Stimulated activated effector memory CD8-positive, alpha-beta T cell treated with anti-CD3 and anti-CD28 coated beads, Interleukin-12 subunit alpha, Interleukin-12 subunit beta, amount 100 ng/mL, for 72 hours (primary cell): ENCODE measurements at places on chromosomes 5 and 9.

DNA sequence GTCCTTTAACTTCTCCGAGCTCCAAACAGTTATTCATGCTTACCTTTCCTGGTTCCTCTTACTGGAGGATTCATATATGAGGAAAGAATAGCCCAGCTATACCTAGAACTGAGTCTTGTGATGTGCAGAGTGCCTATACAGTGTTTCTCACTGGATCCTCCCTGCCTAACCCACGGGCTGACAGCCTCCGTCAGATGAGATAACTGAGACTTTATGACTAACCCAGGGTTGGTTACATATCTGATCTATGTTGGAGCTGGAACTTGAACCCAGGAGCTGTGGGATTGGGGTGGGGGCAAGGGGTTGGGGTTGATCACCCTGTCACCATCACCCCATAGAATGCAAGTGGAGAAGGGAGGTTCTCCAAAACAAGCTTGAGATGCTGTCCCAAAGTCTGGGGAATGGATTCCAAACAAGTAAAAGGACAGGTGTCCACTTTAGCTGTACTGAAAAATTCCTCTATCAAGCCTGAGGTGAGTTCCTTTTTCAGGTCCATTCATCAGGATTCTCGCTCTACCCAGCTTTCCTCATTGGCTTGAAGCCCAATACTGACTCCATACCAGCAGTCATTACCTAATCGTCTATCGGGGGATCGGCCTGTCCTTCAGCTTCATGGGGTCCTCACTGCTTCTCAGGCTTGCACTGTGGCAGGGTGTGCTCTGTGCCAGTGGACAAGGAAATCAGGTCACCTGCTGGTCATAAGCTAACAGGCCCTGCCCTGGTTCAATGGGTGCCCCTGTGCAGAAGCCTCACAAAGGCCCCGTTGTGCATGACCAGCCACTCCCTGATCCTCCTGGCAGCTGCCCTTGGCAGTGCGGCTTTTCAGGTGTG, 100.6 kb downstream of the ARHGAP26 start:
- DNase-seq: no peak

GRCh38 chr5:43232943-43233833, 41.2 kb downstream of the NIM1K start:
- no peak for DNase-seq

DNA sequence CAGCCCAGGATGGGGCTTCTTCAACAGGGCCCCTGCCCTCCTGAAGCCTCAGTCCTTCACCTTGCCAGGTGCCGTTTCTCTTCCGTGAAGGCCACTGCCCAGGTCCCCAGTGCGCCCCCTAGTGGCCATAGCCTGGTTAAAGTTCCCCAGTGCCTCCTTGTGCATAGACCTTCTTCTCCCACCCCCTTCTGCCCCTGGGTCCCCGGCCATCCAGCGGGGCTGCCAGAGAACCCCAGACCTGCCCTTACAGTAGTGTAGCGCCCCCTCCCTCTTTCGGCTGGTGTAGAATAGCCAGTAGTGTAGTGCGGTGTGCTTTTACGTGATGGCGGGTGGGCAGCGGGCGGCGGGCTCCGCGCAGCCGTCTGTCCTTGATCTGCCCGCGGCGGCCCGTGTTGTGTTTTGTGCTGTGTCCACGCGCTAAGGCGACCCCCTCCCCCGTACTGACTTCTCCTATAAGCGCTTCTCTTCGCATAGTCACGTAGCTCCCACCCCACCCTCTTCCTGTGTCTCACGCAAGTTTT, 23.6 kb downstream of the PCDHGC5 start:
- peak; percentile 86 for DNase-seq

- DNase-seq: no peak
Measured at GRCh38 chr9:122402403-122402871, 31.6 kb downstream of the PTGS1 start.

DNA sequence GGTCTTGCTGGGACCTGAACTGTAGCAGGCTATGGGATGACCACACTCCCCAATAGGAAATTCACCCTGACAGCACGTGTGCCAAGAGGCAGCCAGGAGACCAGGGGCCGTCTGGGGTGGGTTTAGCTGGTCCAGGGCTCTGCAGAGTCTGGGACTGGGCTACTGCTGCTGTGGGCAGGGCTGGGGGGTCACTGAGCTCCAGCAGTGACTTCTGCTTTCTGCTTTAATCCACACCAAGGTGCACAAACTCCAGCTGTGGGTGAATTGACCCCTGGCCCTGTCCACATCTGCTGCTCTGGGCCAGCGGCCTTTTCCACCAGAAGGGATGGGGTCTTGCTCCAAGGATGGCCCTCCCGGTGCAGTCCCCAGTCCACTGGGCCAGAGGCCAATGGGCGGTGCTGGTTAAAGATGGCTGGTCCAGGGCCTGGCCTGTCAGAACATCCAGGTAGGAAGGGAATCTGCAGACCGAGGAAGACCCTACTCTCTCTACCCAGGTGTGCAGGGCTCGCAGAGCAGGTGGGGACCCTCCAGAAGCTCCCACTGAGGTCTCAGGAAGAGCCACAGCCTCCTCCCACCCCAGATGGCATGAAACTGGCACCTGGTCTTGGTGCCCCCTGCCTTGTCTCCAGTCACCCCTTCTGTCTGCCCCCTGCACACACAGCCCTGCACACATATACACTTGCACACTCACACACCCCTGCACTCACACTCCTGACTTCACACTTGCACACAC, 28.0 kb downstream of the GLT6D1 start:
- no peak for DNase-seq

GRCh38 chr5:118611332-118611945, 376.9 kb downstream of the DTWD2 start:
- DNase-seq: no peak

GRCh38 chr5:316210-317085, 5.1 kb upstream of the AHRR start:
- no peak for DNase-seq

- DNase-seq: no peak
Measured at GRCh38 chr9:2465921-2466460, 155.6 kb upstream of the VLDLR start.

DNA sequence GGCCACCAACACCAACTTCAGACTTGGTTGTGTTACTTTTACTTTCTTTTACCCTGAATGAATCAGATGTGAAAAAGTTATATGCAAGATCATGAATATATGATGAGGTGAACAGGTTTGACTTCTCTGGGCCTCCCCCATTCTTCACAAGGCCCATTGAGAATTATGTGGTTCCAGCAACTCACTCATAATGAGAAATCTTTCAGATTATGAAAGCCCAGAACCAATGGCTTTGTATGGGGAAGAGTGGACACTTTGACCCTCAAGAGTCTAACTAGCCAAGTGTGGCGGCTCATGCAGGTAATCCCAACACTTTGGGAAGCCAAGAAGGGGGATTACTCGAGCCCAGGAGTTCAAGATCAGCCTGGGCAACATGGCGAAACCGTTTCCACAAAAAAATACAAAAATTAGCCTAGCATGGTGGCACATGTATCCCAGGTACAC, 16.1 kb upstream of the LNPEP start:
- DNase-seq: no peak

DNA sequence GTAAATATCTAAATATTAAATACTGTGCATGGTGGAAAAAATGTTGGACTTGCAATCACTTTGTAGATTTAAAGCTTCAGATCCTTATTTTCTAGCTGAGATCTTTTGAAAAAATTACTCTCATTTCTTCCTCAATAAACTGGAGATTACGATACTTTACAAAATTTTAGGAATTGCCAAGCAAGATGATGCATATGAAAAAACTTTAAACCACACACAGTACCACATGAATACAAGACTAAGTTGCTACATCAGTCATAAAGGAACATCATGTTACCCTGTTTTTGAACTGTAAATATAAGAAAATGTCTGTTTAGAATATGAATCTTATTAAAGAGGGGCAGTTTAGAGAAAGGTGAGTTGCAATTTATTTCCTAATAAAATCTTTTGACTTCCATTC, 703.6 kb upstream of the NUDT12 start:
- no peak for DNase-seq
